ENCODE measurements at places on chromosomes 7 and 10.

- DNase-seq, result no peak
Measured at GRCh38 chr7:132760244-132760623, 184.0 kb upstream of the PLXNA4 start.

- DNase-seq, result no peak
Measured at GRCh38 chr10:29612657-29613056, 22.1 kb downstream of the SVIL start.

GRCh38 chr7:93943816-93944540 lies 22.4 kb downstream of the GNG11 start:
- no peak for DNase-seq

DNA sequence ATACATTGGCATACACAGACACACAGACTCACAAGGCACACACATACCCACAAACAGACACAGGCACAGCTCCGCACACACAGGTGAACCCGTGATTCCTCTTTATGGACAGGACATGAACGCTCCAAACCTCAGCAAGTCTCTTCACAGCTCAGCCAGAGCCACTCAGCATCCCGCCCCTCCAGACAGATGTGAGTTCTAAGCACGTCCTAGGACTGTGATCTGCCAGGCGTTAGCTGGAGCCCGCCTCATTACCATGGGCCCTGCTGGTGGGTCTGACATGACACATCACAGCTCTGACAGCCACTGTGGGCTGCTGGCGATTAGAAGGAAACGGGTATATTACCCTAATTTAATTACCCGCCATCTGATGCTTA lies 176.7 kb upstream of the PPP2R2D start:
- DNase-seq, result no peak

- DNase-seq, result no peak
Measured at GRCh38 chr7:16494955-16495719, 29.6 kb upstream of the SOSTDC1 start.

- DNase-seq, result no peak
Measured at GRCh38 chr7:108263425-108263824, 133.3 kb upstream of the LAMB4 start.

GRCh38 chr7:122595885-122596284 lies 103.0 kb downstream of the RNF133 start:
- no peak for DNase-seq

GRCh38 chr7:33616752-33617151 lies 288.6 kb upstream of the BMPER start:
- DNase-seq, result no peak

DNA sequence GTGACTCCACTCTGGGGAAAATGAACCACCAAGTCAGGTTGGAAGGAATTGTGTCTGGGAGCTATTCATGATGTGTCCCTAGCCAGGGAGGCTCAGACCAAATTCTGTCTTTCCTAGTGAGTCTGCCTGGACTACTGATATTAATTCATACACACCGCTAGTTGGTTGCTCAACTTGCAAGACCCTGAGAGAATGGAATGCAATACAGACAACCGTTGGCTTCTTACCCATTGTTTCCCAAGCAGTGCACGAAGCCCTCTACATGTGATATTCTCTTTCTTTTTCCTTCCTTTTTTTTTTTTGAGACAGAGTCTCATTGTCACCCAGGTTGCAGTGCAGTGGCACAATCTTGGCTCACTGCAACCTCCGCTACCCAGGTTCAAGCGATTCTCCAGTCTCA lies 19.4 kb upstream of the SRGN start:
- no peak for DNase-seq

DNA sequence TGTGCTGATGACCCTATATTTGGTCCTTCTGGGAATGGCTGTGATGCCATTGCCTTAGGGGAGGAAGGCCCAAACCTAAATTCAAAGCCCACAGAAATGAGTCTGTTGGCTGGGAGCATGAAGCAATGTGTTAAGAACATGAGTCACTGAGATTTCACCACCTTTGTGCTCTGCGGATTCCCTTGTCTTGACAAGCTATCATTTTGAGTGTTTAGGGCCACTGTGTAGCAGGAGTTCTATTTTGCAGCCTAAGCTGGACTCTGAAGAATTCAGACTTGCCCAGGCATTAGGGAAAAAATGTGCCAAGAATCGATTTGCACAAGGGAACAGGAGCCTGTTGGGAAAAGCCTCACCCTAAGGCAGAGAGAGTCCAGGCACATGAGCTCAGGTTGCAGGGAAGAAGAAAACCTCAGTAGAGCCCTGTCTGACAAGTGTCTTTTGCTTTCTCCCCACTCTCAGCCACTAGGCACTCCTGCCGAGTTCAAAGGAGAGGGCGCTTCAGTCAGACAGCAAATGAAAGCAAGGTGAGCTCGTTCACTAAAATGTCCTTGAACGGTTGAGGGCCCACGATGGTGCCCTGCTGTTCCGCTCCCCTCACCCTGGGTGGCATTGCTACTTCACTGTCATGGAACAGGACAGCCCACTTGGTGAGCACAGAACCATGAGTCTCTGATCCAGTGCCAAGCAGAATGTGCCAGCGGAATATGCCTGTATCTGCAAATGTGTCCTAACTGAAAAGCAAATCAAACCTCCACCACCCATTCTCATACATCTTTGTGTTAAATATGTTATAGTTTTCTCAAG lies 93.6 kb downstream of the PRLHR start:
- no peak for DNase-seq

- DNase-seq, result no peak
Measured at GRCh38 chr10:46329690-46330016, 42.9 kb downstream of the ANTXRL start.

DNA sequence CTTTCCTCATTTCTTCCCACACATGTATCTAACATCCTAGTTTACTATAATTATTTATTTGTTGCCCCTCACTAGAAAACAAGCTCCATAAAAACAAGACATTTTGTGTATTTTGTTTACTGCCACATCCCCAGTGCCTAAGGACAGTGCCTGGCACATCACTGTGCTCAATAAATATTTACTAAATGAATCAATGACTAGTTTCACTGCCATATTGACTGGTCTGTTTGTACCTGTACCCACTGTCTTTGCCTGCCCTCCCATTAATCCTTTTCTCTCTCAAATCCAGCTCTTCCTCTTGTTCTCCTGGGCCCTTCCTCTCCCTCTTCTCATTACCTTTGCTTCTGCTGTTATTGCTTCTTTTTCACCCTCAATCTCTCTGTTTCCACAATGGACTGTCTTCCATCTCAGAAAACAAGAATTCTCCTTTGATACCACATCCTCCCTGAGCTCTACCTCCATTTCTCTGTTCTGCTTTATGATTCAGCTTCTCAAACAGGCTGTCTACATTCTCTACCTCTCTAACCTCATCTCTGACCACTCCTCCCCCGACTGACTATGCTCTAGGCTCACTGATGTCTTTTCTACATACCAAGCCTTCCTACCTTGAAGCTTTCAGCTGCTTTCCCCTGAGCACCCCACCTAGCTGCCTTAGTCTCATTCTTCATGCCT lies 8.3 kb upstream of the FAM133B start:
- no peak for DNase-seq

- DNase-seq, result no peak
Measured at GRCh38 chr7:47461161-47461560, 120.8 kb downstream of the TNS3 start.

- DNase-seq, result no peak
Measured at GRCh38 chr10:88820748-88821401, 18.3 kb downstream of the LIPM start.

DNA sequence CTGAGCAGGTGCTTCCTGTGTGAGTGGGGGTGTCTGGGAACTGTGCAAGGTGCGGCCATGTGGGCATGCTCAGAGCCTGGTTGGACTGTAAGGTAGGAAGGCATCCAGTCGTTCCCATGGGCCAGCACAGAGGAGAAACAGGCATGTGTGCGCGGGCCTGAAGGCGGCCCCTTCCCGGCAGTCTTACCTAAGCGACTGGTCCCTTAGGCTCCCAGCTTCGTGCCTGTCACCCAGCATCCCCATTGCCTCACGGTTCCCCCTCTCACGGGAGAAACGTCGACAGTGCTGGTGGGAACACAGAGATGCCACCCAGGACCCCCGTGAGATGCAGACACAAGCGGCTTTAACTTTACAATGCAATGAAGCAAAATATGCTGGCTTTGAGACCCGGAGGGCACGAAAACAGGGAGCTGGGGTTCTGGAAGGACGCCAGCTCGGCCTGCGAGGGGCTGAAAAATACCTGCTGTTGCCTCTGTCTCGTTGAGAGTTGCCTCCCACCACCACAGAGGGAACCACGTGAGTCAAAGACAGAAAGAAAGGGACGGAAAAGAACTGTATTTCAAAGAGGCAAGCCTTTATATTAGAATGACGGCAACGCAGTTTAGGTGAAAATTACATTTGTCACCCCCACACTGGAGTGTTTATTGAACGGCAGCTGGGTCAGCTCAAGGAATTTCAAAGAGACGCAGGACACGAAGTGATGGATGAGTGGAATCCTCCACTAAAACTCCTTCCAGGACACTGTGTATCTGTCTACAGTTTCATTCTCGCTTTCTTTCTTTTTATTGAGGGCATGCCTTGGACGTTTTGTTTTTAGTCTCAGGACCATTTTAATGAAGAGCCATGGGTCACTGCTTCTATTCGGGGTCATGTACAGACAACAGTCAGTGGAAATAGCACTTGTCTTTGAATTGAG lies 128.4 kb downstream of the DNAJB6 start:
- no peak for DNase-seq

- DNase-seq, result no peak
Measured at GRCh38 chr10:18236756-18237155, 96.5 kb downstream of the CACNB2 start.

- no peak for DNase-seq
Measured at GRCh38 chr7:123929655-123930054, 4.6 kb downstream of the SPAM1 start.

GRCh38 chr7:47807126-47807525 lies 141.1 kb downstream of the PKD1L1 start:
- no peak for DNase-seq

DNA sequence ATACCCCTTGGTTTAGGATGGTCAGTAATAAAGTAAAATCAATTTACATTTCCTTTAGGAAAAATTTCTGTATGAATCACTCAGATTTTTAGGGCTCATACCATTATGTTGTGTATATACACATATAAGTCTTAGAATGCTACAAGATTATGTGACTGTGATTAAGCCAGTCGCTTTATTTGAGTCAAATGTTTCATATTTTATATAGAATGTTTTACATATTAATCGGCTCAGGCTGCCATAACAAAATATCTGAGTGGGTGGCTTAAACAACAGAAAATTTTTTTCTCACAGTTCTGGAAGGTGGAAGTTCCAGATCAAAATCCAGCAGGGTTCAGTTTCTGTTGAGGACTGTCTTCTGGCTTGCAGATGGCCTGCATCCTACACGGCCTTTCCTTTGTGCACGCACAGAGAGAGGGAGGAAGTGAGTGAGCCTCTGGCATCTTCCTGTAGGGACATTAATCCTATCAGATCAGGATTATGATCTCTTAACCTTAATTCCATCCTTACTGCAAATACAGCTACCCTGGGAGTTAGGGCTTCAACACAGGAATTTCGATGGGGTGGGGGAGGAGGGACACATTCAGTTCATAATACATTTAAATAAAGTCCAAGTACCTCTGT lies 198.0 kb downstream of the PHF14 start:
- DNase-seq, result no peak

All from naive thymus-derived CD4-positive, alpha-beta T cell (primary cell).